ENCODE measurements at places on chromosomes 1 and 21.

- no peak for DNase-seq
These were observed 40.6 kb downstream of the ERI3 start for GRCh38 chr1:44314452-44314851.

- DNase-seq = peak; percentile 69
These were observed 14.1 kb upstream of the NUAK2 start for GRCh38 chr1:205335692-205336091.

DNA sequence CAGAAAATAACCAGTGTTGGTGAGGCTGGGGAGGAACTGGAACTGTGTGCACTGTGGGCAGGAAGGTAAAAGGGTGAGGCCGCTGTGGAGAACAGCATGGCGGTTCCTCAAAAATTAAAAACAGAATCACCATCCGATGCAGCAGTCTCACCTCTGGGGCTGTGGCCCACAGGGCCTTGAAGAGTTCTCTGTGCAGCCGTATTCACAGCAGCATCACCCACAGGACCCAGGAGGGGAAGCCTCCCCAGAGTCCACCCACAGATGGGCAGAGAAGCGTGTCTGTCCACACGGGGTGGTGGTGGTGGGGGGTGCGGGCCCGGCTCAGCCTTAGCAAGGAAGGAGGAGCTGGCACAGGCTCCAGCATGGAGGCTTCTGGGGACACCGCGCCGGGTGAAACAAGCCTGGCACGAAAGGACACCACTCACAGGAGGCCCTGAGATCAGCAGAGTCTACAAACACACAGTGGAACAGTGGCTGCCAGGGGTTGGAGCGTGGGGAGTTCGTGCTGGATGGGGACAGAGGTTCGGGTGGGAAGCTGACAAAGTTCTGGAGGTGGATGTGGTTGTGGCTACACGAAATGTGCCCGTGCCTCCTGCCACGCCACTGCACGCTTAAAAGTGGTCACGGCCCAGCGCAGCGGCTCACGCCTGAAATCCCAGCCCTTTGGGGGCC lies 11.5 kb downstream of the MORN1 start:
- no peak for DNase-seq

- no peak for DNase-seq
These were observed 491 bp upstream of the RAP1A start for GRCh38 chr1:111618961-111619634.

GRCh38 chr1:98763488-98764150 lies 102.1 kb downstream of the SNX7 start:
- no peak for DNase-seq

DNA sequence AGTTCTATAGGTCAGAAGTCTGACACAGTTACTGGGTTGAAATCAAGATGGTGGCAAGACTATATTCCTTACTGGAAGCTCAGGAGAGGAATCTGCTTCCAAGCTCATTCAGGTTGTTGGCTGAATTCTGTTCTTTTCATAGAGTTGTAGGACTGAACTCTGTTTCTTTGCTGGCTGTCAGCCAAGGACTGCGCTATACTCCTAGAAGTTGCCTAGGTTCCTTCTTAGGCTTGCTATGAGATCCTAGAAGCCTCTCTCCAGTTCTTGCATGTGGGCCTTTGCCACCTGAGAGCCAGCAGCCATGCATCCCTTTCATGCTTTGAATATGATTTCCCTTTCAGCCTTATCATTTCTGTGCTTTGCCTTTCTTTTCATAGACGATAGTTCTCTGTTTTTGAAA lies 176.4 kb downstream of the RPS6KC1 start:
- DNase-seq = no peak

Data from amniotic epithelial cell (primary cell).